Left kidney (tissue), 8 donors: ENCODE measurements at places on chromosomes 1 and 21.
A peak's percentile ranks its signal among the peaks of the same experiment; 100 is the strongest.

GRCh38 chr1:212920896-212921295, 29.4 kb upstream of the VASH2 start:
- no peak for DNase-seq

DNA sequence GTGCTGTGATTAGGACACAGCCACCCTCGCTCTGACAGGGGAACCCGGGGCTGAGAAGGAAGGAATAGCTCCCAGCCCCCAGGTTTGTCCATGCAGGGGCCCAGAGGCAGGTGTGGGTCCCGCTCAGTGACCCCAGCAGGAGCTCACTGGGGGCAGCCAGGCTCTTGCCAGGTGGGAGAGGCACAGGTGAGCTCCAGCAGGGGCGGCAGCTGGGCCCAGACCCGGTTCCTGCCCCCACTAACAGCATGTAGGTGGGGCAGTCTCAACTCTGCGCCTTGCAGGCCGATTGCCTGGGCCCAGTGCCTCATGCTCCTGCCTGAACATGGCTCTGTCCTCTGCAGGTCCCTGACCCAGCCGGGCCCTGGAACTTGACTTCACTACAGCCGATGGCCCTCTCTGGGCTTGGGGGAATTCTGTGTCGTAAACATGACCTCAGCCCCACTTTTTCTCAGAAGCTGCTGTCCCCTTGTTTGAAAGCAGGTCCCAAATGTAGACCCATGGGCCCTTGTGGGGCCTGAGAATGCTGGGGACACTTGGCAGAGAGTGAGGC, 127.0 kb downstream of the PRDM16 start:
- DNase-seq = no peak

- DNase-seq = peak; percentile 67
Observed at GRCh38 chr1:58515794-58516401, 30.6 kb downstream of the OMA1 start.

- DNase-seq = no peak
Observed at GRCh38 chr1:158652721-158653334, 33.7 kb downstream of the SPTA1 start.

DNA sequence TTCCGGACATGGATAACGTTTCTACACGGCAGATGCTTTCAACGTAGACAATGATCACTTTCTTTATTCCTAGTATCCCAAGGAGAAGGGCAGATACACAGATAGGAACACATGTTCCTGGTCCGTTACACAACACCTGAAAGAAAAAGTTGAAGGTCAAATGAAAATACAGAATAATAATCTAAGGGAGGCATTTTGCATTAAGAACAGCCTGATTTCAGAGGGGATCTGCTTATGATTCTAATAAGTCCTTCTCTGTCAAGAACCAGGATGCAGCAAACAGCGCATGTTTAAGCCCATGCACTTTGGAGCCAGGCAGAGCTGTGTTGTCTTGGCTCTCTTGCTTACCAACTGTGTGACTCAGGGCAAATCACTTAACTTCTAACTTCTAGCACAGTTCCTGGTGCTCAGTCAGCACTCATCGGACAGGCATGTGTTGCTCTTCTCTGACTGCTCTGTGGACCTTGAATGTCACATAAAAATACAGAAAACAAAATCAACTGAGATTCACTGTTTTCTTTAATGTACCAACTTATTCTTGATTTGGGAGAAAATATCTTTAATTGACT, 56.3 kb upstream of the CNN3 start:
- no peak for DNase-seq

GRCh38 chr1:204443871-204444581, 32.4 kb upstream of the PPP1R15B start:
- DNase-seq = no peak

GRCh38 chr1:23357138-23357908, 12.3 kb downstream of the ZNF436 start:
- DNase-seq = no peak

GRCh38 chr1:163082971-163083370, 13.8 kb downstream of the RGS4 start:
- no peak for DNase-seq

- no peak for DNase-seq
Observed at GRCh38 chr1:234840843-234841242, 230.9 kb upstream of the IRF2BP2 start.

- no peak for DNase-seq
Observed at GRCh38 chr1:19123837-19124236, 86.2 kb downstream of the UBR4 start.

- DNase-seq = no peak
Observed at GRCh38 chr1:224637515-224637914, 21.4 kb downstream of the CNIH3 start.

DNA sequence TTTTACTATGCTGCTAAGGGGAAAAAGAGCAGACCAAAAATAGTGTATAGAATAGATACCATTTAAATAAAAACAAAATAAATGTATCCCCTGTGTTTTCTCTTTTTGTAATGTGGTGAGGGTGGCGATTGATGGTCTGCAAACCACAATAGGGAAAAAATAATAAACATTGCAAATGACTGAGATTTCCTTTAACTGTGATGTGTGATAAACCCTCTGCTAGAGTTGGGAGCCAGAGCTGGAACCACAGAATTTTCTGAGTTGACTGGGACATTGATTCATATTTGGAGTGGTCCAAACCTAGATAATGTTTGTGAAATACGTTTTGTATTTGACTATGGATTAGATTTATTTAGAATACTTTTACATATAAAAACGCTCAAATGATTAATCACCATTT, 70.6 kb upstream of the PTGFR start:
- DNase-seq = no peak

- no peak for DNase-seq
Observed at GRCh38 chr1:183896466-183897048, 91.6 kb downstream of the RGL1 start.

GRCh38 chr21:43361127-43361492, 65.8 kb downstream of the SIK1 start:
- no peak for DNase-seq

GRCh38 chr1:47871799-47872353, 125.3 kb downstream of the TRABD2B start:
- no peak for DNase-seq
